ENCODE measurements at places on chromosomes 12 and 14.

- DNase-seq = no peak
These were observed 648.3 kb upstream of the MDGA2 start for GRCh38 chr14:48323665-48324064.

DNA sequence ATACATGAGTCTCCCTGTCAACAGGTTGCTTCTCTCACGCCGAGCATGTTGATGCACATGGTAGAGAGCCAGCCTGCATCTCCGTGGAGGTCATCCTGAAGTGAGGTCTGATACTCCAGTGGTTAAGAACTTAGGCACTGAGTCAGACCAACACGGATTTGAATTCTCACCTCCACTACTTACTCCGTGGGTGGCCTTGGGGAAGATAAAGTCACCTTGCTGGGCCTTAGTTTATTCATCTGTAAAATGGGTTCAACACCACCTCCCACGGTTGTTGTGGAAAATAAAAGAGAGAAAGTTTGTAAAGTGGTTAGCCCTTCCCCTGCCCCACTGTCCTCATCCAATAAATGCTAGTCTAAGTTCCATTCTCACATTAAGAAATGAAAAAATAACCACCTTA lies 408.9 kb downstream of the MED13L start:
- DNase-seq = no peak

DNA sequence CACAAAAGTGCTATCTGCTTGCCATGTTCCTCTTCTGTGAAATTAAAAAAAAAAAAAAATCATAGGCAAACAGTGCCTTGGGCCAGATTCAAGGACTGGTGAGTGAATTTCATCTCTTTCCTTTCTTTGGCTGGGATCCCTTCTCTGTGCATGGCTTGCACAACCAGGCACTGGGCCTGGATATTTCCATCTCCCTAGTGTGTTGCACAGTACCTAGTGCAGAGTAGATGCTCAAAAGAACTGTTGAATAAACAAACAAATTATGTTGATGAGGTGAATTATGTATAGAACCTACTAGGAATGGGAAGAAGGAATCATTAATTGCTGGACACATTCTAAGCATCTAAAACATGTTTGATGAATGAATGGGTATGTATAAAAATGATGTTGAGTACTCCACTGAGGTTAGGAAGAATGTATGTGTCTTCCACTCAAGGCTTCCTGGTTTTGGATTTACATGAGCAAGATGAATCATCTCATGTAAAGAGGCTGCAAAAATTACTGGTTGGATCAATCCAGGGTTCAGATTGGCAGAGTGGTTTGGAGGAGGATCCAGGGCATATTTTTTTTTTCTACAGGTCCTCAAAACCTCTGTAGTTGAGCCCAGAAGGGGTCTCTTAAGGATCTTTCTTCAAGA lies 93.2 kb downstream of the EMP1 start:
- no peak for DNase-seq

- peak; percentile 82 for DNase-seq
These were observed at the start of gene SNX6 for GRCh38 chr14:34629657-34630529. Gene SNX6, minus strand, starts transcription at chr14:34630148. Its CDS starts 32 bp downstream, at chr14:34630116.

- DNase-seq = peak; percentile 44
These were observed 1.6 kb upstream of the ATP2B1 start for GRCh38 chr12:89709995-89710872.

GRCh38 chr12:3931776-3932175 lies 58.6 kb upstream of the PARP11 start:
- no peak for DNase-seq

DNA sequence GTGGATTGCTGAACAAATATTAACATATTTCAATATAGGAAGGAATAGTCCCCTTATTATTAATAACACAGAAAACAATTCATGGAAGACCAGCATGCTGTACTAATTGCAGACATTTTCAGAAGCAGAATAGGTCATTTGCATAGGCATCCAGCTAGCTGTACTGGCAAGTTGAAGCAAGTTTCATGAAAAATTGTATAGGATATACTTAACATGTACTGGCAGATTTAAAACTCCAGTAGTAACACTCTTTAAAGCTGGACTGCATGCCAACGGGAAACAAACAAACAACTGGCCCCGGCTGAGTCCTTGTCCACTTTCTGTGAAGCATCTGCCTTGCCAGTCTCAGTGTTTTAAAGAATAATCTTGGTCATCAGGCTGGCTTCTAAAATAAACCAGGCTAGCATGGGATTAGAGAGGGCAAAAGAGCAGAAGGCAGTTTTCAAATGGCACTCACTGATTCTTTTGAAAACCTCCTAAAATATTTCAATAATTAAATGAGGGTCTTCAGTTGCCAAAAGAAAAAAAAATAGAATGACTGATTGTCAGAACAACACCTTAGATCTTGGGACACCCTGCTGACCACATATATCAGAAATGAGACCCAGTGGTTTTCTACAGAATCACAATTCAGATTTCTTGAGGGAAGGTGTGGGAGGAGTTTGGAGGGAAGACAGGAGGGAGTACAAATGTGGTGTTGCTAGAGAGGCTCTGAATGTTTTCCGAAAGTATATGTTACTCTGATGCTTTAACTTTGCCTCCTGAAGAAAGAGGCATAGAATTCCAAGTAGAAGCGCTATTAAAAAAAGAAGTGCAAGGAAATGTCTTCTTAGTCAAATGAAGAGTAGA lies 122.5 kb upstream of the KRAS start:
- no peak for DNase-seq

DNA sequence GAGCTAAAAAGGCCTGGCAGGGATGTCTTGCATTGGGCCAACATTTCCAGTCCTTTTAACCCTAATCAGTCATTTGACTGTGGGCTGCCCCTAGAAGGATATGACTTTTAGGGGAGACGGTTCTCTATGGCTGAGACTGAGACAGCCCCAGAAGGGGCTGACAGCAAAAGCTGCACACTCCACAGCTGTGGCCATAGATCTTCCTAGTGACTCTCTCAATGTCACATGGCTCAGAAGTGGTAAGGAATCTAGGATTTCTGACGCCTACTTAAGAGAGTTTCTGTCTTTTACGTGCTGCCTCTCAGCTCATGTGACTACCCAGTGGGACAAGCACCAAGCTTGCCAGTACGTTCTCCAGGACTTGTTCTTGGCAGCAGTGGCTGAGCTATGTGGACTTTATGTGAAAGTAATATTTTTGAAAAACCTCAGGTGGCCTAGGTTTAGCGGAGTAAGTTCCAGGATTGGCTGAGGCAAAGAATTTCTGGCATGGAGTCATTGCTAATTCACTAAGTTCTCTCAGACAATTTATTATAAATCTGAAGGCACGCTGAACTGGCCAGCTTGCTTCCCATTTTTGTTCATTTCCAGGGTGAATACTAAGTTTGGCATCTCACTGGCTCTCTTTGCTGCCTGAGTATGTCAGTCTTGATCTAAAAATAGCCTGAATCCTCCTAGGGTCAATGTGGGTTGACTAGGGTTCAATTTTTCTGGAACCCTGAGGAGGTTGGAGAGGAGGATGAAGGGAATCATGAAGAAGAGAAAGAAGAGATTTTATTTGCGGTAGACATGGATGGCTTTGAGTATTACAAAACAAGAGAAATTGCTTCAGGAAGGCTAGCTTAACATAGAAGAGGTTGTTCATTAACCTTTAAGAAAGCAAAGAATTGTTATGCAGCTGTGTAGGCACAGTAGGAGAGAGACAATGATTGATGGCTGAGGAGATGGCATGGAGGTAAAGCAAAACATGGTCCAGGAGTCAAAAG lies 271.8 kb downstream of the AEBP2 start:
- DNase-seq = no peak

DNA sequence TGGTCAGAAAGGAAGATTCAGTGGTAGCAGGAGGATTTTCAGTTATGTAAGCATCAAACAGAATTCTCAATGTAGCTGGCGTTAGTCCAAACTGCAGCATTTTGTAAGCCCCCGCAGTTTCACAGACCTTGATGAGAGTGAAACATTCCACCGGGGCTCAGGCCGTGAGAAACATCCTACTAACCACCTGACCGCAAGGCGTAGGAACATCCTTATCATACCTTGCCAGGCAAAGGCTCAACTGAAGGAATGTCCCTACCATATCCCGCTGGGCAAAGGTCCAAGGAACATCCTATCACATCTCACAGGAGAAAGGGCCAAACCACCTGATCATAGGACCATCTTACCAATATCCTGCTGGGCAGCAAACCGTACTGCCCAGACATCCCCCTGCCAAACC lies 624.8 kb upstream of the TMEM132C start:
- no peak for DNase-seq

GRCh38 chr14:91350813-91351511 lies 66.7 kb downstream of the CCDC88C start:
- DNase-seq = no peak

DNA sequence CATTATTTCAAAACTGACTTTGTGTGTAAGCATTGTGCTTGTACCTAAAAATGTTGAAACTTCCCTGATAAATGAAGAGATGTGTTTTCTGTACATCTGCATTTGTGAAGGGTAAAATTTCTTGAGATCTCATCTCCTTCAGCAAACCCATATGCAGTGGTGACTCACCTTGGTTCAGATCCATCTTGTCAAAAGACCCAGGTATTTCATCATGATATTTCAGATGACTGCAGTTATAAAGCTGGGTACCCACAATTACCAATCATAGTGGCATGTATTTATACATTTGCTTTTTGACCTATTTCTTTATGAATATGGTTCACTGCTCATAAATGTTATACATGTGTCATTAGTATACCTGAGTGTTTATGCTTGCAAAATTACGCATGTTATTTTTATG lies 1213.6 kb downstream of the GALC start:
- no peak for DNase-seq

DNA sequence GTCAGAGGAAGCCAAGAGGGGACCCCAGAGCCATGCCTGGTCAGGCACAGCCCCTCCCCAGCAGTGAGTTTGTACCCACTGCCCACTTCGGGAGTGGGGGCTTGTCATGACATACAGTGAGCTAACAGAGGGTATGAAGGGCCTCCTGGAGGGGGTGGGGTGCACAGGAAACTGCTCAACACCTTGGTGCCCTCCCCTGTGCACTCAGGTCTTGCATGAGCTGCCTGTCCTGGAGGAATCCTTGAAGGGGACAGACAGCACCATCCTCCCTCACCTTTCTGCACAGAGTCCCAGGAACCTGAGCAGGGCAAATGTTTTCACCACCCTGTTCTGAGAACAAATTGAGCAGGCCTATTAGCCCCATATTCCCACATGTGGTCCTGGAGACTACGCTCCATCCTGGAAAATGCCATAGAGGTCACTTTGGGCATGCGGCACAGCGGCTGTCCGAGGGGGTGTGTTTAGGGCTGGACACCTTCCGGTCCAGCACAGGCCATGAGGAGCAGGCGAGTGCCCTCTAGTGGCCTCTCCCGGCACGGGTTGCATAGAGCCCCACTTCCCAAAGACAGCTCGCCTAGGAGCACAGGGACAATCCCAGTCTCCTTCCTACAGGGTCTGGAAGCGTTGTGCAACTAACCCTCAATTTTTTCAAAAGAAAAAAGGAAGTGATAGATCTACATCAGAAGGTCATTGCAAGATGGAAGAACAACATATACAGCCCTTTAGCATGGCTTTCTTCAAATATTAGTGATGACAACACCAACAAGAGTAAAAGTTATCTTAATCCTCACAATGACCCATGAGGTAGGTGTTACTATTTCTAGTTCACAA lies 31.9 kb upstream of the ZFP36L1 start:
- DNase-seq = peak; percentile 88

GRCh38 chr14:103718572-103718971 lies 3.0 kb downstream of the ZFYVE21 start:
- DNase-seq = no peak

- no peak for DNase-seq
These were observed 50.3 kb upstream of the PPP2R5C start for GRCh38 chr14:101711041-101711856.

DNA sequence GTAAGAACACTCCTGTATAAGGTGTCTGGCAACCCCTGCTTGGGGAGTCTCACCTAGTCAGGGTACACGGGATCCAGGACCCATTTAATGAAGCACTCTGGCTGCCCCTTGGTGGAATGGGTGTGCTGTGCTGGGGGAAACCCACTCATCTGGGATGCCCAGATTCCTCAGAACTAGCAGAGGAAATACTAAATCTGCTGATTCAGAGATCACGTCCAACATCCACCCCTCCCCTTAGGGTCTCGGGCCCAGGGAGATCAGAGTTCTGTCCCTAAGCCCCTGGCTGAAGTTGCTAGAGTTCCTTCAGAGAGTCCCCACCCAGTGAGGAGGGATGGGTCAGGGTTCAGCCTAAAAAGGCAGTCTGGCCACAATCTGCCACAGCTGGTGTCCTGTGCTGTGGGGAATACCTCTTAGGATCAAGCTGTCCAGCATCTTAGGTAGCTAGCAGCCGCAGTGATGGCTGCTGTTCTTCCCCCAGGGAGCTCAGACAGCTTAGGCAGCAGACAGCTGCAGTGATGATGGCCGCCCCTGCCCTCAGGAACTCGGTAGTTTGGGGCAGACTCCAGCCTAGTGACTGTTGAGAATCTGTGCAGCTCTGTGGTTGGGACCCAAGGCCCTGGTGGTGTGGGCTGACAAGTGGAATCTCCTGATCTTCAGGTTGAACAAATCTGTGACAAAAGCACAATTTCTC lies 74.8 kb downstream of the IFNG-AS1 start:
- no peak for DNase-seq

DNA sequence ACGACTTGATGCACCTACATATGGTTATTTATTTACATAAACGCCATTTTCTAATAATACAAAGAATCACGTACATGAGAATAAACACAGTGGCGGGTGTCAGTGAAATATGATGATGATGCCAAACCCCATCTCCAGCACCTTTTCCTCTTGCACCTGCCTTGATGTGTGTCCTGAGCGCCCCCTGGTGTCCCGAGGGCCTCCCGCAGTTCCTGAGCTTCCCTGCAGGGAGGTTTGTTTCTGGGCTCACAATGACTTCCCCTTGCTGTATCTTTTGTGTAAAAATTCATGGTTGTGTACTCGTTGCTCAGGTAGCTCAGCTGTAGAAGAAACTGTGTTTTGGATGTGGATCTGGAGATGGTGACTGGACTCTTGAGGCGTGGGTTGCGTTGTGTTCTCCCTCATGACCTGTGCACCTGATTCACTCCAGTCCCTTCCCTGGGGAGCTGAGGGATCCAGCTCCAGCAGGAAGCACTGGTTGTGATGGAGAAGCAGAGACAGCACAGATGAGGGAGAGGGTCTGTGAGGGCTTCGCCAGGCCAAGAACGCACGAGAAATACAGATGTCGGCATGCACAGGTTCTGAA lies 1037.8 kb downstream of the TMEM121 start:
- DNase-seq = peak; percentile 40

DNA sequence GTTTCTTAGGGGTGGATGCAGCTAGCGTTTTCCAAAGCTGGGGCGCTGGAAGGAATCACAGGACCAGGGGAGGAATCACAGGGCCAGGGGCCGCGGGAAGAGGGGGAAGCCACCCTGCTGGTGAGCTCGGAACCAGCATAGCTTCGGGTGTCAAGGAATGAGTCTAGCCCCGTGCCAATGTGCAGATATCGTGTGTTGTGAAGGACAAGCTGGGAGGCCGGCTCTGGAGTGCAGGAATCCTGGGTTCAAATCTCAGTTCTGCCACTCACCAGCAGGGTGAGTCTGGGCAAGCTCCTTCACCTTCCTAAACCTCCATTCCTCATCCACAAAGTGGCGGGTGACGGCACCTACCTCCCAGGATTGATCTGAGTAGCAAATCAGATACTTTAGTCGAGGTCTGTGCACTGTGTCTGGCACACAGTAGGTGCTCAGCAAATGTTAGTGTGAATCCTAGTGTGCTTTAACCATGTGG lies 53.6 kb upstream of the RIN3 start:
- no peak for DNase-seq

- no peak for DNase-seq
These were observed 222.2 kb downstream of the ERC1 start for GRCh38 chr12:1213205-1213604.
